GM04504 (cell line): ENCODE measurements at places on chromosomes 4 and X.

GRCh38 chr4:79632114-79632513 is 224.1 kb upstream of the GK2 start:
- no peak for DNase-seq

DNA sequence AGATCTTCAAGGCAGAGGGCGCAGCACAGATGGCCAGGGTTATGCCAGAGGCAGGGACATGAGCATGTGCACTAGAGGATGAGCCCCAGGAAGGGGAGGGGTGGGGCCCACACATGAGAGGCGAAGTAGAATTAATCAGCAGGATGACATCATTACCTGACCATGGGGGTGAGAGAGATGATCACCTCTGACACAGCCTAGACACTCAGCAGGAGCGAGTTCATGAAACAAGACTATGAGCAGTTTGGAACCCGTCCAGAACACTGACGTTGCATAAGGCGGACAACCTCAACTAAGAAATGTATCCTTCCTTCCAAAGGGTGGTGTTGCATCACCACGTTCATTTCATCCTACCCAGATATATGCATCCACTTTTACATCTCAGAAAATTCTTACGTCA is 446.7 kb upstream of the TENM3 start:
- no peak for DNase-seq

DNA sequence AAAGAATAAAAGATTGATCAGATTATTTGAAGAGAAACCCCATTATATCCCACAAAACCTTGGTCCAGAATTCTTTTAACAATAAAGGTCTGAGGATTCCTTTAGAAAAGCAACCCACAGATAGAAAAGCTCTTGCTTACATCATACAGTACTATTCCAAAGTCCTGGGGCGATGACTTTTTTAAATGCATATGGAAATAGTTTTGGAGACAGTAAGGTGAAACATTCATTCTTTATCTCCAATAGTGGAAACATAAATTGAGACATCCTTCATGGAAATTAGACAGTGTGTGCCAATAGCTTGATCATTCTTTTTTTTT is 85.7 kb upstream of the UCP1 start:
- DNase-seq, result no peak

DNA sequence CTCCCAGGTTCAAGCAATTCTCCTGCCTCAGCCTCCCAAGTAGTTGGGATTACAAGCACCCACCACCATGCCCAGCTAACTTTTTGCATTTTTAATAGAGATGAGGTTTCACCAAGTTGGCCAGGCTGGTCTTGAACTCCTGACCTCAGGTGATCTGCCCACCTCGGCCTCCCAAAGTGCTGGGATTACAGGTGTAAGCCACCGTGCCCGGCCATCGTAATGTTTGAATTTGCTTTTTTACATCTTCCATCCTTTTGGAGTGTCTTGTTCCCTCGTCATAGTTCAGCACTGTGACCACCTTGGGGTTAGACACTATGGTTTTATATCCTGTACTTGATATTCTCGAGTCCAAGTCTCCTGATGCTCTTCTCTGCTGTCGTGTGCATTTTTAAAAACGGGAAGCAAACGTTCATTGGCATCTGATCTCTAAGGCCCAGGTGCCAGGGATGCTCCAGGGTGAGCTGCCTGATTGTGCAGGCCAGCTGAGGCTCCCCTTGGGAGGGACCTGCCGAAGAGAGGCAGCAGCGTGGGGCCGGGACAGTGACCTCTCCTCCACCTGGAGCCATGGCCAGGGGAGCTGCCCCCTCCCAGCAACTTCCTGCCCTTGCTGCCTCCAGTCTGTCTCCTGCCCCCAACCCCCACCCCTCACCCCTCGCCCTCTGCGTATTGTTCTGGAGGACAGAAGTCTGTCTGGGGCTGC is 16.7 kb downstream of the DGKQ start:
- DNase-seq, result no peak

- DNase-seq, result no peak
Measured at GRCh38 chr4:10703156-10703555, 18.6 kb upstream of the CLNK start.

- no peak for DNase-seq
Measured at GRCh38 chrX:148658115-148658730, 157.8 kb downstream of the AFF2 start.

DNA sequence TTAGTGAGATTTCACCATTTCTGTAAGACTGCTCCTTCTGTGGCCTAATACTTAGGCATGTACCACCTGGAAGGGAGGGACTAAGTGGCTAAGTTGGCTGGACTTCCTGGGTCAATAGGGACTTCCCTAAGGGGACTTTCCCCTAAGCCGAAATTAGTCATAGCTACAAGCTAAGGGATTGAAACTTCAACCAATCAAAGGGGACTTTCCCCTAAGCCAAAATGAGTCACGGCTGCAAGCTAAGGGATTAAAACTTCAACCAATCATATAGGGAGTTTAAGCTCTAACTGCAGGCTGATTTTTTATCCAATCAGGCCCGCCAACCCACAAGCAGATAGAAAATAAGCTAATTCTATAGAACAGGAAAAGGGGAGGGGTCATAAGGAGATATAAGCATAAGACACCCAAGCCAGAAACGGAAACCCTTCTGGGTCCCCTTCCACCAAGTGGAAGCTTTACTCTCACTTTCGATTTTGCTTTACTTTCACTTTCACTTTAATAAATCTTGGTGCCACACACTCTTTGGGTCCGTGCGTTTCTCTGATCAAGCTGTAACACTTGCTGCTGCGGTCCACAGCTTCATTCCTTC is 382.8 kb downstream of the KLHL4 start:
- no peak for DNase-seq

DNA sequence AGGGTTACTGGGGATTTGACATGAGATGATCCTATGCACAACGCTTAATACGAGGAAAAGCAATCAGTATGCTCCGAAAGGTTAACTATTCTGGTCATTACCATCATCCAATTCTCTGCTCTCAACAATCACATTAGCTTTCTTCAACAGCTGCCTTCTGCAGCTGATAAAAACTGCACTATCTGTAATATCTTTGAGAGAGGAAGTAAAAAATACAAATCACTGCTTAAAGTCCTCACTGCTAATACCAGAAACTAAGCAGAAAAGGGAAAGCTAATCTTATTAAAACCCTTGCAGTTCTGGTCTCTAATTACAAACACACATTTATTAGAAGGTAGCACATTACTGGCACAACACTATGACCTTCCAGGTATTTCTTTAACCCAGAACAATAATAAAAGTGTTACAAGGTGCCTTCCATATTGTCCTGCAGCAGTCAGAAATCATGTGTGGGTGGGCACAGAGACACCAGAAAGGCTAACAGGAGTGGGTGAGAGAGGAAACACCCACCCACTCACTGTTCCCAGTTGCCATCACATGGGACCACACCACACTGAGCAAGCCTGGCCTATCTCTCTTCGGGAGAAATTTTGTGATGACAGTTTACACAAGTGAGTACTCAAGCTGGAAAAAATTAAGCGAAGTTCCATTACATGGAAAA is 71.0 kb downstream of the RELL1 start:
- DNase-seq, result no peak

GRCh38 chr4:71266090-71266794 is 72.6 kb upstream of the SLC4A4 start:
- peak; percentile 66 for DNase-seq

GRCh38 chr4:2290488-2290887 is 28.6 kb upstream of the MXD4 start:
- no peak for DNase-seq

- DNase-seq, result peak; percentile 79
Measured at GRCh38 chr4:80407246-80407645, 71.7 kb downstream of the CFAP299 start.

DNA sequence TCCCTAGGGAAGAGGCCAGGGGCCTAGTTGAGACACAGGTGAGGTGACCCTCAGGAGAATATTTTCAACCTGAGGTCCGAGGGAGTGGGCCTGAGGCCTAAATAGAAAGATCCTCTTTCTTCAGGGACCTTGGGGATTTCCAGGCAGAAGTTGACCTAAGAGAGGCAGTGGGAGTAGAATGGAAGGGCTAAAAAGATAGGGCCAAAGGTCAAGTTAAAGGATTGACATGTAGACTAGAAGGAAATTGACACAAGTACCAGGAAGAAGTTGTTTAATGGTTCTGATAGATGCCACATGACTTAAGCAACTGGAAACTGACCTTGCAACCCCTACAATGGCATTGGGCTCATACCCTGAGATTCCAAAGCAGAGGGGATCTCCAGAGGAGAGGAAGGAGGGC is 76.9 kb downstream of the SHROOM3 start:
- no peak for DNase-seq

DNA sequence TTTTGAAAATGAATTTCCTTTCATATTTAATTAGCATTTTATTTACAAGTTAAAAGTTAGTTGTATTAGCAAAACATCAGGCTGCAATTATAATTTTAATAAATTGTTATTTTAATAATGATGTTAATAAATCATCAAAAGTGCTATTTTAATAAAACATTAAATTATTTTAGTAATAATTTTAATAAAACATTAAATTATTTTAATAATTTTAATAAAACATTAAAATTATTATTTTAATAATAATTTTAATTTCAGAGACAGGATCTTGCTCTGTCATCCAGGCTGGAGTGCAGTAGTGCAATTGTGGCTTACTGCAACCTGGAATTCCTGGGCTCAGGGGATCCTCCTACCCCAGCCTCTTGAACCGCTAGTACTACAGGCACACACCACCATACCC is 10.8 kb downstream of the RAP2C start:
- DNase-seq, result no peak

- no peak for DNase-seq
Measured at GRCh38 chr4:66609014-66609413, 936.3 kb downstream of the CENPC start.

DNA sequence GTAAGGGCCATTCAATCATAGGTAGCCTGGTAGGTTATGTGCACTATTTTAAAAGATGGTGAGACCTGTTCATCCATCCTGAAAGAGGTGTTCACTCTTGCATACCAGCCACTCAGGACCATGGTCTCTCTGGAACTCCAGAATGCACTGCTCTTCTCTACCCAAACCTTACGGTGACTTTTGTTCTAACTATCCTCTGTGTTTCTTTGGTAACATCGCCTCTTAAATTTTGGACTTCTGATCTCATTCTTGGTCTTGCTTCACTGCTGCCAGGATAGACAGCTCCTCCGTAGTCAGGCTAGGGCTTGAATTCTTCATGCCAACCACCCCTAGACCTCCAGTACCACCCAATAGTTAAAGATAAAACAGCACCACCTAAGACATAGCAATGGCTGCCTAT is 346.3 kb upstream of the GALNT7 start:
- DNase-seq, result no peak

DNA sequence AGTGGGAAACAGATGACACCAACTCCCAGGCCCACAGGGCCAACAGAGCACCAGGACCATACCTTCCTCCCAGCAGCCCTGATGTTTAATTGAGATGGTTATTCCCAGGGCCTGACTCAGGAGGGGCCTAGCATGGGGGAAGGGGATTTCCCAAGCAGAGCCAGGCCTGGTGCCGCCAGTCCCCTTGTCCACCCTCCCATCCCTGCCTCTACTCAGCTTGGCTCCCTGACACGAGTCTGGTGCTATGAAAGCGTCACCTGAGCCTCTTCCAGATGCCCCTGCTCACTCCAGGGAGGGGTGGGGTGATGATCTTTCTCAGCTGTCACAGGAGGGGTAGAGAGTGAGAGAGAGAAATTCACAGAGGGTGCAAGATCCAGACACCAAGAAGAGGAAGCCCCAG is 72.7 kb downstream of the EFNB1 start:
- DNase-seq, result no peak

GRCh38 chr4:139959396-139959795 is 194.6 kb downstream of the MAML3 start:
- no peak for DNase-seq

DNA sequence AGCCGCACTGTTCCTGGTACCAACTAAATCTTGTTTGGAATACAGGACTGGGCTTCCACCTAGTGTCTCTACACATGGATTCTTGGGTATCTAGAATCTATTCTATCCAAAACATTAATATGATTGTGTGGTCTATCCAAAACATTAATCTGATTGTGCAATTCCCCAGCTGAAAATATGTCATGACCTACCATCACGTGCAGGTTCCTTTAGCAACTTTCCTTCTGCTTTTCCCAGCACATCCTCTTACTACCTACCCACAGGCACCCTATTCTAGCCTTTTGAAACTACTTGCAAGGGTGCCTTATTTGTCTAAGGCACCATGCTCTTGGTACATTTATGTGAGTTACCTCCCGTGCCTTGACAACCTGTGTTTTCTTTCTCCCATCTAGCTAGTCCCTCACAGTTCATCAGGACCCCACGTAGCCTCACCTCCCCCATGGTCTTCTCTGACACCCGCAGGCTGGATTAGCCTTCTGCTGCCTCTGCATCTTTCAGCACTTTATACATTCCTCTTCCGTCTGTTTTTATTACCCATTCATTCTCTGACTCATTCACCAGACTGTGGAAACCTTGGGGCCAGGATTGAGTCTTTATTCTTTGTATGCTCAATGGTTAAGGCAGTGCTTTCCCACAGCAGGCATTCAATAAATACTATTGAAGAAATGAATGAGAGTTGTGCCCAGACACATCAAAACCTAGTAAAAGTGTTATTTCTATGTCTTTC is 88.8 kb upstream of the FAM9B start:
- no peak for DNase-seq

DNA sequence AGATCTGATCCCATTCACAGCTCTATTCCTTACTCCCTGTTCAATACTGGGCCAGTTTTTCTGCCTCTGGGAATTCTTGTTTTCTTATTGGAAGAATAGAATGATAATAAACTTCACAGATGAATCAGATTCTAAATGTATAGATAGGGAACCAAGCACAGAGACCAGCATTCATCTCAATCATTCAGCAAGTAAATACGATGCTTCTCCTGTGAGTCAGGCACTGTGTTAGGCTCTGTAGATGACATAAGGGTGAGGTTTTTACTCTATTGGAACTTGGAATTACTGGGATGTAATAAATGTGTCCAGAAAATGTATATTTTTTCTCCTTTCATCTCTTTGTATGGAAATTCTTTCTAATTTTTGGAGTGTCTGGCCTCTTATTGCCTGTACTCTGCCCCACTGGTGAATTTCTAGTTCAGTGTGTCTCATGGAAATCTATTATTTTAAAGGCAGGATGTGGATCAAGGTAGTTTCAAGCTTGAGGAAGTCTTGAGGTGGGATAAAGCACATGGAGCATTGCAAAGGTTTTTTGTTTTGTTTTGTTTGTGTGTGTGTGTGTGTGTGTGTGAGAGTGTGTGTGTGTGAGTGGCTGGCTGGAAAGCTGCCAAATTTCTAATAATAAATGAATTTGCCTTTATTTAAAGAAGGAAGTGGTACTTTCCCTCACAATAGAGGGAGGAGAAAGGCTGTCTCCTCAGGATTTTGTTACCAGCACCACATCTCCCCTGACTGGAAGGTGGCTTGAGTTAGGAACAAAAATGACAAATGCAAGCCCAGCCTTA is 117.9 kb upstream of the HS3ST1 start:
- no peak for DNase-seq

GRCh38 chr4:67282749-67283148 is 262.6 kb downstream of the CENPC start:
- DNase-seq, result no peak

GRCh38 chr4:88705805-88706492 is 8.3 kb upstream of the NAP1L5 start:
- no peak for DNase-seq

- DNase-seq, result no peak
Measured at GRCh38 chrX:43868791-43869190, 13.5 kb downstream of the MAOB start.
